ENCODE measurements at places on chromosomes 2 and 18. TPM values are rescaled to one million over a fixed set of nuclear protein-coding genes. Genes with fewer than 3 reads are reported as not detected.

ANKRD62 gene
- not detected for total RNA-seq

TMBIM1 gene
- 51.1 TPM for total RNA-seq

SLC19A3 gene
- not detected for total RNA-seq

CD207 gene
- not detected for total RNA-seq

CHST10 gene
- total RNA-seq: 6.2 TPM

MYCN gene
- 0.18 TPM for total RNA-seq

PLCL1 gene
- total RNA-seq: 1.6 TPM

LRATD1 gene
- not detected for total RNA-seq

PLGLB1 gene
- 1.1 TPM for total RNA-seq

DNER gene
- total RNA-seq: not detected

CCDC121 gene
- 0.44 TPM for total RNA-seq

RNF181 gene
- total RNA-seq: 113 TPM

MC2R gene
- not detected for total RNA-seq

COPS7B gene
- 51.8 TPM for total RNA-seq

ABCG8 gene
- not detected for total RNA-seq
